Sciatic nerve (tissue), 2 donors: ENCODE measurements at places on chromosomes 11 and 22. TPM values are rescaled to one million over a fixed set of nuclear protein-coding genes. Genes with fewer than 3 reads are reported as not detected.

- no peak for DNase-seq
Measured at GRCh38 chr22:40250608-40251007, 72.9 kb downstream of the TNRC6B start.

GRCh38 chr22:35170716-35171697 is 86.3 kb upstream of the HMGXB4 start:
- DNase-seq = no peak

- no peak for DNase-seq
Measured at GRCh38 chr11:66745356-66746235, 16.6 kb upstream of the SPTBN2 start.

- no peak for DNase-seq
Measured at GRCh38 chr11:88384004-88384668, 46.6 kb upstream of the CTSC start.

DNA sequence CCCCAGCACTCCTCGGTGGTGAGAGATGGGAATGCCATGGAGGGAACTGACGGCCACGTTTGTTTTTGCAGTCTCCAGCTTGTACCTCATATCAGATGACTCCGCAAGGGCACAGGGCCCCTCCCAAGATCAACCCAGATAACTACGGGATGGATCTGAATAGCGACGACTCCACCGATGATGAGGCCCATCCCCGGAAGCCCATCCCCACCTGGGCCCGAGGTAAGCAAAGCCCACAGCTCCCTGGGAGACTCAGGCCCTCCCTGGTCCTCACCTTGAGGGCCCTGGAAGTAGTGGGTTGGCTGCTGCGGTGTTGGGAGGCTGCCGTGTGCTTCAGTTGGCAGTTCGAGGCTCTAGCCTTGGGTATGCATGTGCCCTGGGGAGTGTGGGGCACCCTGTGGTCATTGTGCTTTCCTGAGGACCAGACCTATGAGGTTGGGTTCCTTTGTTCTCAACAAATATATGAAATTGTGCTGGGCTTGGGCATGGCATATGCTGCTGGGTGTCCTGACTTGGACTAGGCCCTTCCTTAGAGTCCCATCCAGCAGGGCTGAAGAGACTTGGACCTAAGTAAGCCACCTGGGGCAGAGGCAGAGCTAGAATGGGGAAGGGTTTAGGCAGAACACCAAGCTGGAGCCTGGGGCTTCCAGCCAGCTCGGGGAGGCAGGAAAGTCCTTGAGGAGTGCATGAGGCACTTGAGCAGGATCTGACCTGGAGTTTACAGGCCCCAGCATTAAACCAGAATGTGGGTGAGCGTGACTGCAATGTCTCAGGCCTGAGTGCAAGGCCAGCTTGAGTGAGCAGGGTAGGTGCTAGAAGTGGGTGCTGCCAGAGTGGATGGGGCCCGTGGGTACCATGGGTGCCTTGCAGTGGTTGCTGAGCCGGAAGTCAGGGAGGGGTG is 26.4 kb downstream of the INCENP start:
- no peak for DNase-seq

Gene LIF
- 3.2 TPM for total RNA-seq

DNA sequence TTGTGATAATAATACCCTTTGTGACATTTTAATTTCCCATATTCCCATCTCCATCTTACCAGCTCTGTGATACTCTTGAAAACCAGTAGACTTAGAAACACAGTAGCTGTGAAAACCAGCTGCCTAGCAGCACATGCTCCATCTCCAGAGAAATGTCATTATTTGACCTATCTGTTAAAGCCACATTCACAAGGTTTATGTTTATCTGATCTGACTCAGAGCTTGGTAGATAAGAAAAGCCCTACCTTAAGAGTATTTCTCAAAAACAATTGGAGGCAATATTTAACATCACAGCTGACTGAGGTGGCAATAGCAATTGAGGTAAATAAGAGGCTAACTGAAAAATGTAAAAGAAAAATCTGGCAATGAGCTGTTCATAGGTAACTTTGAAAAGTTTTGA is 8.1 kb upstream of the ANO3 start:
- no peak for DNase-seq

Gene MOV10L1
- 1.6 TPM for total RNA-seq

Gene CRACR2B
- 8.7 TPM for total RNA-seq

GRCh38 chr22:17570851-17571631 is 7.7 kb downstream of the SLC25A18 start:
- peak; percentile 67 for DNase-seq

GRCh38 chr22:23889620-23890019 is 4.6 kb upstream of the MIF start:
- no peak for DNase-seq

DNA sequence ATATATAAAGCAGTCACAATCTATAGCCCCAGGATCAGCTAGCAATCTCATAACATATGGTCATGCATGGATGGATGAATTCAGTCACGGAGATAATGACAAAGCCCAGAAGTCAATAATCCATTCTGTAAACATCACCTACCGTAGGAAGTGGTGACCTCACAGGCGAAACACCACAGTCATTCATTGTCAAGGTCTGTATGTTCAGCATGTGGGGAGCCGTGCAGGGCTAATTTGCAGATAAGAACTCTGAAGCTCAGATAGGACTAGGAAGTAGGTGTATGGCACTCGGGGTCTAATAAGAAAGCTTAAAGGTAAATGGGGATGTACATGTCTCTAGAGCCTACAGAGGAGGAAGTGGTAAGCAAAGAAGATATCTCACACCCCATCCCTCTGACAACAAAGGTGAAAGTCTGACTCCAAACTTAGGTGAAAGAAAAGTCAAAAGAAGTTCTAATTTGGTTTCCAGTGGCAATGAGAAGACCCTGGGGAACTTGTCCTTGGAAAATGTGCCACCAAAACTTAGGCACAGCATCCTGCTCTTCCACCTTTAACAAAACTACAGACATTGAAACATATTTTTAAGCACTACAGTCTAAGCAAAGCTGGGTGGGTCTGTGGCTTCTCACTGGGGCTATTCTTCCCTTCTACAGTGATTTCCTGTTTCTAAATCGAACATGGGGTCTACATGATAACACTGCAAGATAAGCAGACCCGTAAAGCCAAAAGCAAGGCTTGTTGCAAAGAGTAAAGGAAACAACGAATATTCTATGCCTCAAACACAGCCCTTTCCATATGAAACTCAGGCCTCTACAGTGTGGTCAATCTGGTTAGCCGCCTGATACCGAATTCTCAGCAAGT is 5.2 kb downstream of the CRTAM start:
- no peak for DNase-seq

GRCh38 chr11:65781152-65781961 is 581 bp upstream of the AP5B1 start:
- DNase-seq = peak; percentile 72

DNA sequence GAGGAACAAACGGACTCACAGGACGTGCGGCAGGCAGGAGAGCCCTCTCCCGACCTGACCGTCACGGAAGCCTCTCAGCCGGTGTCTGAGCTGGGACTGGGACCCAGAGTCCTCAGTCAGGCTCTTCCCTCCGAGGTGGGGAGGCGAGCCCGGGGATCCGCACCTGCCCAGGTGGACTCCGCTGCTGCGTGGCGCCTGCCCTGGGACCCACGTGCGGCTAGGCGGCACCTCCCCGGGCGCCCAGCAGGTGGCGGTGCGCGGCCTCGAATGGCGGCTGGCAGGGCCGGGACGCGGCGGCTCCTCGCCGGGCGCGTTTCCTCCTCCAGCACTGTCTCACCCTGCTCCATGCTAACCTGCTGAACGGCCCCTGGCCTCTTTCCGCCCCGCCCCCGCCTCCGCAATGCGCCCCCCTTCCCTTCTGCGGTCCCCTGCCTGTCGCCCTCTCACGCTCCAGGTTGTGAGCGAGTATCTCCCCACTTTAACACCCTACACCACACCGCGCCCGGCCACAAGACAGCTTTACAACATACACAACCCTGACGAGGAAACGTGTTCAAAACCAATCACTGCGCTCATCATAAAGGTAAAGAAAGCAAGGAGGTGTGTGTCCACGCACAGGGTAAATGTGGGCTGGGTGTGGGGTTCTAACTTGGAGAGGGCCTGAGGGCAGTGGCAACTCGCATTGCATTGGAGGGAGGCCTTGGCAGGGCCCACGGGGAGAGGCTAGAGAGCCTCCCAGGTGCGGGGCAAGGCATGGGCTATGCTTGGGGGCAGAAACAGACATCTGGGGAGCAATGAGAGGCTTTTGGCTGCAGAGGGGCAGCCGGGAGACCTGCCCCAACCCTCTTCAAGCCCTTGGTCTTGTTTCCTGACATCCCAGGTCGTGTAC is 25.9 kb upstream of the ATXN10 start:
- DNase-seq = peak; percentile 83

Gene OPCML
- total RNA-seq = 4.5 TPM

DNA sequence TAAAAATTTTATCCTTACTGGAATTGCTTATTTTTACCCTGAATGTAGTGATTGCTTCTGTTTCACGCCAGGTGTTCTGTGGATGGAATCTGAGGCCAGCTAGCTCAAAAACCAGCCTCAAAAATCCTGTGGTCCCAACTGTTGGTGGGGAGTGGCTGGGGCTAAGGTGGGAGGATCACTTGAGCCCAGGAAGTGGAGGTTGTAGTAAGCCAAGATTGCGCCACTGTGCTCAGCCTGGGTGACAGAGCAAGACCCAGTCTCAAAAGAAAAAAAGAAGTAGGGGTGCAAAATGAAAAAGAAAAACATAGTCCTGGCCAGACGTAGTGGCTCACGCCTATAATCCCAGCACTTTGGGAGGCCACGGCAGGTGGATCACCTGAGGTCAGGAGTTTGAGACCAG is 27.0 kb upstream of the SLC5A1 start:
- no peak for DNase-seq
